Omental fat pad (tissue), 4 donors: ENCODE measurements at places on chromosomes 13 and 19.

GRCh38 chr19:13063461-13064091 is 39.1 kb downstream of the LYL1 start:
- DNase-seq: no peak

DNA sequence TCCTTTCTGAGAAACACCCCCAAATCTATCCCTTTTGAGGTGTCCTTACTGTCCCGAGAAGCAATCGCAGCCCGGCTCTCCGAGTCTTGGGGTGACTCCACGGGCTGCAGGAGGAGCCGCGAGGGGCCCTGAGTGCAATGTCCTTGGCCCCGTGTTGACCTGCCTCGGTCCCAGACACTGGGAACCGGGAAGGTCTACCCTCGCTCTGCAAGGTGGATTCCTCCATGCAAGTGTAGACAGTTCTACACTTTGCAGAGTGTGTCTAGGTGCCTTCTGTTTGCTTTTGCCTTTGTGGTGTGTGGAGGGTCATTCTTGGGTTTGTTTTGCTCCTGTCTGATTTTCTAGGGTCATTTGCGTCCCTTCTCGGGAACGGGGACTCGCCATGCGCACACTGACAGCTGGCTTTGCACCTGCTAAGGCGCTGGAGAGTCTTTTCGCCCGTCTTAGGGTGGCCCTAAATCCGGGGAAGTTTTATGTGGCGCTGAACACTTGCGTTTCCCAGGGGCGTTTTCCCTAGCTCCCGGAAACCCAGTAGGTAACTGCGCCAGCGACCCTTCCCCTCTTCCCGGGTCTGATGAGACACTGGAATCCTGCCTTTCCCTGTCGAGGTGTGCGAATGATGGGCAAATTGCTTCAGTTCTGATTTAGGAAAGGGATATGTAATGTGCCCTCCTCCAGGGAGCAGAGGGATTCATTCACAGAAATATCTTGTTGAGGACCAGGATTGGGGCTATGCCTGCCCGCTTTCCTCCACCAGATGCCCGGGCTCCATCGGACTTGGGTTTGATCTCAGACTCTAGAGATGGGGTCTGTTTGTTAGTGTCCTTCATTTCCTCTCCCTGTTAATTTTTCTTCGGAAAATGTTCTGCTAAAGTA is 755 bp downstream of the SERTM1 start:
- DNase-seq: no peak

GRCh38 chr19:29800100-29800825 is 11.5 kb upstream of the CCNE1 start:
- no peak for DNase-seq

DNA sequence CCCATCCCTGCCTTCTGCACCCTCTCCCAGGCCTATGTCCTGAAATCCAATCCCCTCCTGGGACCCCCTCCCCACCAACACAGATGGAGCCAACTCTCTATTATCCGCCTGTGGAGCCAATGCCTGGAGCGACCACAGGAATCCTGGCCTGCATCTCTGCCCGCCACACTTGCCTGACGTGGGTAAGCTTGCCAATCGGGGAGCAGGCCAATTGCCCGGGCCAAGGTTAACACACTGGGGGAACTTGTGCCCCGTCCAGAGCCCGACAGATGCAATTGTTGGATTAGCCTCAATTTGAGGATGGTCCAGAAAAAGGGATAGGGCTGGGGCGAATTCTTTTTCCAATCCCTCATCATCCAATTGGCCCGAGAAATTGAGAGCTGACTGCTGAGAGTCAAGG is 5.9 kb downstream of the WIZ start:
- DNase-seq: no peak

DNA sequence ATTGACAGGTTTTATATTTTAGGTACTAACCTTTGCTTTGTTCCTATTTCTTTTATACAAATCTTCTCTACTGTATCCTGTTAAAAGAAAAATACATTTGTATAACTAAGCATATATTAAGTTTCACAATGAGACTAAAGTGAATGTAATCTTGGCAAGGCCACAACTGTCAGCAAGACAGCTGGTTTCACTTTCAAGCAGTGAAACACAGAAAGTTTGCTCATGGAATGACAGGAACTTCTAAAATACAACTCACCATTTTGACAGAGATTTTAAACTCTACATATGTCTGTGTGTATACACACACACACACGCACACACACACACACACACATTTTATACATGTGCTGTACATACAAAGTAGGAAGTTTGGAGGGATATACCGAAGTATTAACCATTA is 53.3 kb downstream of the PARP4 start:
- DNase-seq: no peak

GRCh38 chr19:10935371-10936059 is 6.9 kb downstream of the TIMM29 start:
- no peak for DNase-seq

DNA sequence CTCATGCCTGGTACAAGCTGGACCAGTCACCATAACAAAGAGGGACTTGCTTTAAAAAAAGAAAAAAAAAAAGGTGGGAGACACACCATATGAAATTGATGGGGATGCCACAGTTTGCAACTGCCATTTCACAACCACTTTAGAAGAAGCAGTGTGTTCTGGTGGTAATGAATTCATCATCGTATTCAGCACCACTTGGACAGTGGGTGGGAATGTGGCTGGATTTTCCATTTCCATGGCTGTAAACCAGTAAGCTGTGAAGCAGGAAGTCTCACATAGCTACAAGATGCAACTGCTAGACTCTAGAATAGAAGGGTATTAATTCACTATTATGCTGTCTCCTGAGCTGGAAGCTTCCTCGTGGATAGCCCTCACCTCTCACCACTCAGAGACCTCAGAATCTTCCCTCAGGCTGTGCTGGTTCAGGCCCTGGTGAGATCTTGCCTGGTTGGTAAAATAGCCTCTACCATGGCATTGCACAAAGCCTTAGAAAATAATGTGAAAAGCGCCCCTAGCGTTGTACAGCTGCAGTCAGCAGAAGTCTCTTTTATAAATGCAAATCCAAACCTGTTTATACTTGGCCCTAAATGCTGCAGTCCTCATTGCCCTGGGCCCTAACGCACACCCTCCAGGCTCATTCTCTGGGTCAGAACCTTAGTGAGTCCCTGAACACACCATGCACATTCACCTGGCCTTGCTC is 150.7 kb downstream of the KCTD15 start:
- no peak for DNase-seq

GRCh38 chr19:10217085-10217484 is 14.0 kb downstream of the S1PR2 start:
- DNase-seq: no peak

GRCh38 chr13:19592657-19593180 is 31.4 kb upstream of the TPTE2 start:
- DNase-seq: no peak

DNA sequence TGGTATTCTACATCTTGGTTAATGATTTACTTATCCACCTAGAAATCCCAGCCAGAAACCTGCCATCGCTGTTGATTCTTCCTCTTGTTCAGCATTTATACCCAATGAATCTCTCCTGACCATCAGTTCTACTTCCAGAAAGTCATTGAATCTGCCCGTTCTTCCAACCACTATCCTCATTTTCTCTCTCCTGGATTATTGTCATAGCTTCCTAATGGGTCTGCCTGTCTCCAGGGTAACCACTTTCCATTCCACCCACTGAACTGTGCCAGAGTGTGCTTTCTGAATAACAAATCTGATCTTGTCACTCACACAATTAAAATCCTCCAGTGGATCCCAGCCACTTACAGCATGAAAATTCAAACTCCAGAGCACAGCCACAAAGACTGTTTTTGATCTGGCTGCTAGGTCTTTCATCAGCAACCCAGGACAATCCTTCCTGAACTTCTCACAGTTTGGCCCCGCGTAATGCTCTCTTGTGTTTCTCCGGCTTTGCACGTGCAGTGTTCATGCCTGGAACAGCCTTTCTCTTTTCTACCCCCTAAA is 330.6 kb downstream of the SPRY2 start:
- DNase-seq: no peak

GRCh38 chr13:31081316-31081715 is 80.4 kb downstream of the HSPH1 start:
- DNase-seq: no peak

DNA sequence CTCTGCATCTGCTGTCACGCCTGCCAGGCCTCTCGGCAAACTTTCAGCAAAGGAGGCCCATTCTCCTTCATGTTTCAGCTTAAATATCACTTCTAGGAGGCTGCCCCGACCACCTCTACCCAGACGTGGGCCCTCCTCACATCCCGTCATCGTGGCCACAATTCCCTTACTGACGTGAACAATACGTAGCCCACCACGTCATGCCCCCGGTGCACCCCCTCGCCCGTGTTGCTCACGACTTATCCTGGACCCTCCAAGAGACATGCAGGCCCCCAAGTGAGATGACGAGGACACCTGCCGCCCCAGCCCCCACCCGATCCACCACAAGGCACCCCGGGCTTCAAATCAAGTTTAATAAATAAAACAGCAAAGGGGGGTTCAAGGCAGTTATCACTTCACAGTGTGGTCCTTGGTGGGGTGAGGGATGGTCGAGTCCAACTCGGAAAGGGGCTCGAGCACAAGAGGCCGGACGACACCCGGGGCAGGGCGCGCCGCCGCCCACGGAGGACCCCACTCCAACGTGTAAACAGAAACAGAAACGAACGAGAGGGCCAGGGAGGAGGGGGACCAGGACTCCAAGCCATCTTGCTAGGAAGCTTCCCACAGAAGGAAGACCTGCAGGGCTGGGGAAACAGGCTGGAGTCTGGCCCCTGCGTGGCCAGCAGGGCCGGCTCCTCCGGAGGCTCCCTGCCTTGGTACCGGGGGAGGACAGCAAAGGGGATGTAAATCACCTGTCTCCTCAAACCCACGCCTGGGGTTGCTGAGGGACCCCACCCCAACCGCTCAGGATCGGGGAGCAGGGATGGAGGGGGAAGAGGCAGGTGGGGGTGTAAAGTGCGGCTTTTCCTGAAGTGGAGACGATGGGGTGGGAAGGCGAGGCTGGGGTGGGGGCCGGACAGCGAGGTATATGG is 14.3 kb upstream of the PLPP2 start:
- no peak for DNase-seq

GRCh38 chr19:7595466-7596133 is at the start of gene CAMSAP3:
TSS of gene CAMSAP3 (plus strand) at chr19:7595863. CDS start at chr19:7596003, 140 bp downstream.
- DNase-seq: no peak

DNA sequence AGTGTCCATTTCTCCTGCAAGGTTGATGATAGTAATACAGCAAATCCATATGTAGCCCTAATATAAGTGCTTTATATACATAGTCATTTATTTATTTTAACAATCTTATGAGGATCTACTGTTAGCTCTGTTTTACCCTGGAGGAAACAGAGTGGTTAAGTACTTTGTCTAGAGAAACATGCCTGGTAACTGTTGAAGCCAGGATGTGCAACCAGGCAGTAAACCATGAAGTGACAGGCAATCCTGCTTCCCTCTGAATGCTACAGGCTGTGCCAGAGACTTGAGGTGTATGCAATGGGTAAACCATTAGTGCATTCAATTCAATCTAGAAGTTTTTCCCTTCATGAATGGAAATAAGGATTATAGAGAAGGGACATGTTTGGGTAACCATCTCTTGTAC is 911.0 kb downstream of the PCDH17 start:
- no peak for DNase-seq

- no peak for DNase-seq
These were observed 1.0 kb downstream of the COL4A1 start for GRCh38 chr13:110305949-110306339.

DNA sequence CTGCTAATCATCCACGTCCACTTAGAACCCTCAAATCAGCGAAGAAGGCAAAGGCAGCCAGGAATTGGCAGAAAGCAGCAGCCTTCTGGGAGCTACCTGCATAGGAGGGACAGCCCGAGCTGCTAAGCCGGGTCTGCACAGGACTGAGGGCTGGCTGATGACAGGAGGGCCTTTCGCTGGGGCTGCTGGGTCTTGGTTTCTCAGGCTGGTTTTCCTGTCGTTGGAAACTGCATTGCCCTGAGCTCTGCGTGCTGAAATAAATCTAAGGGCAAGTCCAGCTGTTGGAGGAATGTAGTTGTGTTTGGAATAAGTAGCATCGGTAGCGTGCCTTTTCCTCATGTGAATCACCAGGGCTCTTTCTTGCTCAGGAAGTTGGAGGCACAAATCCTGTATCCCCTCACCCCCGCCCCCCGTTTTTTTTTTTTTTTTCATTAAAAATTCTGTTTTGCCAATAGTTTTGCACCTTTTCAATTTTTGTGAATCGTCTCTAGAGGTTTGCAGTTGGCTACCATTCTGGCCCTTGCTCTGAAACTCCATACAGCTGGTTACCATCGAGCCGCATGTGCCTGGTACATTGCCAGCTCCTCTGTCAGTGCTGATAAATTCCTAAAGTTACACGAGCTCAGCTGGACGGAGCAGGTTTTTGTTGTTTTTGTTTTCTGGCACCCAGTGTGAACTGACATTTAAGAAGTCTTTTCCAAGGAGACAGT is 193.9 kb upstream of the RNF113B start:
- DNase-seq: no peak

DNA sequence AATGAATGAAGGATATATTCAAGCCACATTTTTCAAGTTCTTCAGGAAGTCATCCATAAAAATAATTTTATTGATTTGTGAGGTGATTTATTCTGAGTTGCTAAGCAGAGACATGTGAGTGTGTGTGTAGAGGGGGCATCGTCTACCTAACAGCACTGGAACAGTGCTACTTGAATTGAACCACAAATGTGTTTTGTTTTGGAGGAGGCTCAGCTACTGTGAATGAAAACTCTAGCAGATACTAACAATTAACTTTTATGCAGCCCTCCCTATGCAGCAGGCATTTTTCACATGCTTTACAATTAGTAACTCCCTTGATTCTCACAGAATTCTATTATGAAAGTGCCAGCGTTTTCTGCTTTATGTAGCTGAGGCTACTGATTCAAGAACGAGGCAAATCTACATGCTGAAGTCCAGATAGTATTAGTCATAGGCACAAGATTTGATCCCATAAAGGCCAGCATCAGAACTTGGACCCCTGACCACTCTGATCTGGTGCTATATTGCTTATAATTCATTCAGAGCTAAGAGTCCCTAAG is 103.7 kb downstream of the MYO16 start:
- no peak for DNase-seq

DNA sequence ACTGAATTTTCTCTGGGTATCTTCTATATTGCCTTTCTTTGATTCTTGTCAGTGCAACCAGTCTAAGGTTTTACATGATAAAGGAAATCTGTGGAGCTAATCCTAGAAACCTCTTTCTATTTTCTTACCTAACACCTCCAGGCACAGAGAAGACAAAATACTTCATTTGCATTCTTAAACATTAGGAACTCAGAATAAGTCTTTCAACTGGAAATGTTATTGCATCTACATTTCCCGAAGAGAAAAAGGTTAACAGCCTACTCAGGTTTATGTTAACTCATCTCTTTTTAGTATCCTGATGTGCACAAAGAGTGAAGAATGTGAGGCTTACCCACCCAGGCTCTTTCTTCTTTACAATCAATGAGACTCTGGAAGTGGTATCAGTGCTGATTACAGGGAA is 106.7 kb downstream of the PCCA start:
- DNase-seq: no peak
